Cardiac atrium fibroblast (primary cell): ENCODE measurements at places on chromosomes 7 and 10. TPM values are rescaled to one million over a fixed set of nuclear protein-coding genes. Genes with fewer than 3 reads are reported as not detected.

ASZ1 gene
- not detected in 2 replicates for total RNA-seq

CLCN1 gene
- not detected in 2 replicates for total RNA-seq

LAMB4 gene
- total RNA-seq = 0.16 and 0.36 TPM in 2 replicates

POMZP3 gene
- total RNA-seq = 4.2 TPM in 2 replicates

SLC29A3 gene
- 1.3 TPM in 2 replicates for total RNA-seq

LRRC61 gene
- 0.16 TPM in 1 of 2 replicates, not detected in the other for total RNA-seq
